Stimulated activated CD8-positive, alpha-beta memory T cell treated with anti-CD3 and anti-CD28 coated beads, Interleukin-4, amount 100 ng/mL, for 4 hours (primary cell): ENCODE measurements at places on chromosomes 12 and 14.

DNA sequence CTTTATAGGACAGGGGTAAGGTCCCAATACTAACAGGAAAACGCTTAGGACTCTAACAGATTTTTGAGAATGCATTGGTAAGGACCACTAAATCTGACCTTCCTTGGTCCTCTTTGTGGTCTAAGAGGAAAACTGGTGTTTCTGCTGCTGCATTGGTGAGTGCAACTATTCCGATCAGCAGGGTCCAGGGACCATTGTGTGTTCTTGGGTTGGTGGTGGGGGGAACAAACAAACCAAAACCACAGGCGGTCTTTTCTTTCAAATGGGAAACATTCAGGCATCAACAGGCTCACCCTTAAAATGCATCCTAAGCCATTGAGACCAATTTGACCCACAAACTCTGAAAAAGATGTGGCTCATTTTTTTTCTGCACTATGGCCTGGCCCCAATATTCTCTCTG, 20.7 kb downstream of the EPYC start:
- DNase-seq: no peak

GRCh38 chr14:103869406-103870143, 22.2 kb upstream of the PPP1R13B start:
- no peak for DNase-seq

GRCh38 chr14:36430169-36430568, 89.9 kb downstream of the NKX2-1 start:
- no peak for DNase-seq

DNA sequence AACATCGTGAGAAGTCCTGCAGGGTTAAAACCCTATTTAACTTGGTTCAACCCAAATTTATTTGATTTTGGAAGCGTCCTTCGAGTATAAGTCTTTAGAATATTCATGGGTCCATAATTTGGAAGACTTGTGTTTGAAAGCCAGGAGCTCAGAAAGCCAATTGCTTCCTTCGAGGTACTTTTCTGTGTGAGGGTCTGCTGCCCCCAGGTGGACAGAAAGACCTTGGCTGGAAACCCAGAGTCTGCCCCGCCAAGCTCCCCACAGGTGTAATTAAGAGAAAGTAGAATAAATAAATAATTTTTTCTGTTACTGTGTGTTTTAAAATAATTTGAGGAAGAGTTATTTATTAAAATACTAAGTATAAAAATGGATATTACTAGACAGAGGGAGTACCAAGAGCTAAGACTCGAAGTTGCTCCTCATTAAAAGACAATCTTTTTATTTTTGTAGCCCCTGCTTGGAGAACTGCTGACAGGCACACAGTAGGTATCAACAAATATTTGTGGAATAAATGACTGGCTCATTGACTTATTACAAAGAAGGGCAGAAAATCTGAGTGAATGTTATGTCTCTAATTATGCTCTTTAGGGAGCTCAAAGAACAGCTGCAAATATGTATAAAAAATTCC, 105.8 kb downstream of the PAH start:
- DNase-seq: no peak

DNA sequence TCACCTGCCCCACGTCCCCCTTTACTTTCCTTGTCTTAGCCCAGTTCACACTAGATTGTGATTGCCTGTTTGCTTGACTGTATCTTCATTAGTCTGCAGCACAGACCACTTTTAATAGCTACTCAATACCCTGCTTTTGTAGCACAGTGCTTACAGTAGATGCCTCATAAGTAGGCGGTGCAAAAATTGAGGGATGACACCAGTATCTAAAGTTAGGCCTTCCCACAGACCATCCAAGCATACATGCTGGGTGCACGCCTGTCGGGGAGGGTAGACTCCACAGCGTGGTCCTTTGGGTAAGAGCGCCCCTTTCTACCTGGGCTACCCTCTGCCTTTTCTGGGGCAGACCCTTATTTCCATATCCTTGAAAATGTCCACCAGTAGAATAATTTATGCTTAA, 140.8 kb downstream of the GCH1 start:
- DNase-seq: no peak

DNA sequence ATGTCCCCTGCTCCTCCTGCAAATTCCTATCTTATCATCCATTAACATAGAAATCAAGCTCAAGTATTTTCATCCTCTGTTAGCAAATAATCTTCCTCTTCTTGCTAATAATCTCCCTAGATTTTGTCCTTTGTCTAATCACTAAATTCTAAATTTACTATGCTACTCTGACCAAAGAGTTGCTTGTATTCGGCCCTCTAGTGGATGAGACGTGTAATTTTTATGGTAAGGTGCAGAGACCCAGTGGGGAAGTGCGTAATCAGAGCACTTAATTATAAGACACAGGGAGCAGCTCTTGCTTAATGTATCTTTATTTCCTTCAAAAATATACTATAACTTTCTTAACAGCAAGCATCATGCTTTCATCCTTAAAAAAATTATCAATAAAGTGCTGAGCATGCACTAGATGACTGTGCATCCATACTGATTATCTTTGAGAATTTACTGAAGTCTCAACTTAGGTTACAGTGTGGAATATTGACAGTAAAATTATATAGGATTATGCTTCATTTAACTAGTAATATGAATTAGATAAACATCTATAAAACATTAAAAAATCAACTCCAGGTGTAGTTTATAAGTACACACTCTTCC, 212.6 kb downstream of the SLC16A7 start:
- DNase-seq: no peak

DNA sequence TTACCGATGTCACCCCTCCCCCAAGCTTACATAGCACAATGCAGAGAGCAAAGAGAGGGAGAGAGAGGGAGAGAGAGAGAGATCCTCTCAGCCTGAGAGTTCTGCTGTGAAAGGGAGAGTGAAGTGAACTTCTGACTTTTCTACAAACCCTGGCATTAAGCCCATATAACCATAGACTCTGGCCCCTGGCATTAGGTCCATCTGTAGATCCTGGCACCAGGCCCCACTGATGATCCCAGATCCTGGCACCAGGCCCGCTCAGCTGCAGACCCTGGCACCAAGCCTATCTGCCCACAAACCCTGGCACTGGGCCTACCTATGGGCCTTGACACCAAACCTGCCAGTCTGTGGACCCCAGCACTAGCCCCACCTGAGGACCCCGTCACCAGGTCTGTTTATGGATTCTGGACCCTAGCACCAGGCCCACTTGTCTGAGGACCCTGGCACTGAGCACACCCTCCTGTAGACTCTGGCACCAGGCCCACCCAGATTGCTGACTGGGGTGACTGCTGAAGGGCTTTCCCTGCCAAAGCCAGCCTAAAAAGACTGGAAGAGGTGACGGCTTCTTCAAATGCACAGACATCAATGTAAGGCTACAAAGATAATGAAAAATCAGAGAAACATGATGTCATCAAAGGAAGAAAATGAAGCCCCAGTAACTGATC, 14.5 kb upstream of the KRT83 start:
- DNase-seq: no peak

DNA sequence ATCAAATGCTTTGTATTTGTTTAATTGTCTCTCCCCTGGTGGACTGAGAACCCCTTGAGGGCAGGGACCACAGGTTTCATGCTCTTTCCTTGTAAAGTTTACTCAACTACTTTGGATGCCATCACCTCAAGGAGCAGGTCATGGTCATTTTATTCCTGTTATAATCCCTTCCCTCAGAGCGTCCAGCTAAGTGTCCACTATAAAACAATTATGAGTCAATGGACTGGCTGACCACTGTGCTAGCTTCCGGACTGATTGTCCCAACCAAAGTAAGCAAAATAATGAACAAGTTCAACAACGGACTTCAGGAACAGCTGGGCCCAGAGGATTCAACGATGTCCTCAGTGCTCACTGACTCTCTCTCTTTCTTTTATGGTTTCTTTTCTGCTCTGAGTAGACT, 18.2 kb downstream of the AK7 start:
- no peak for DNase-seq
